ENCODE measurements at places on chromosomes 5 and 9.

GRCh38 chr5:3347741-3348140 is 247.9 kb upstream of the IRX1 start:
- DNase-seq, result no peak

DNA sequence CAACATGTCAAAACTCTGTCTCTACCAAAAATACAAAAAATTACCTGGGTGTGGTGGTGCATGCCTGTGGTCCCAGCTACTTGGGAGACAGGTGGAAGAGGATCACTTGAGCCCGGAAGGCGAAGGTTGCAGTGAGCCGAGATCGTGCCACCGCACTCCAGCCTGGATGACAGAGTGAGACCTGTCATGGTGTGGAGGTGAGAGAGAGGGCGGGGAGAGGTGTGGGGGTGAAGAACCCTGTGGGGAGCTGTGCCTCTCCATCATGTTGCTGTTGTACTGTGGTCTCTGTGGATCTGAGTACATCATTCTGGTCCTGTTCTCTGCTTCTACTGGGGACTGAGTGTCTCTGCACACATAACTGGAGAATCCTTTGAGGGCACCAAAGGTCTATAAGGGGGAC is 11.3 kb upstream of the SLC34A1 start:
- no peak for DNase-seq

GRCh38 chr5:64077589-64077988 is 88.1 kb upstream of the RNF180 start:
- DNase-seq, result no peak

- no peak for DNase-seq
These were observed 185.9 kb upstream of the RASA1 start for GRCh38 chr5:87081511-87082372.

GRCh38 chr5:112594095-112594850 is 143.4 kb upstream of the APC start:
- DNase-seq, result no peak

DNA sequence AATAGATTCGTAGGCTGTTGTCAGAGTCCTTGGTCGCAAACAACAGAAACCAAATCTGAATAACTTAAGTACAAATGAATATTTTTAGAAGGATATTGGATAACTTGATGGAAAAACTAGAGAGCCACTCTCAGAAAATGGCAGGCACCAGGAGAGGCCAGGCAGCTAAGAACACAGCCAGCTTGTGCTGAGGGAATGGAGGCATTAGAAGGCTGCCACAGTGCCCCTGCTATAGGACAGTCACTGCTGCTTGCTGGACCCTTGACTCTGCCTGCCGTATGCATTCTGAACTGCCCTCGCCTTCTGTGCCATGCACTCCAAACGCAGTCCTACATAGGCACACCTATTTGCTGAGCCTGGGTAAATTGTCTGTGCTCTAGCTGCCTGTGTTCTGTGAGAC is 78.6 kb downstream of the MAST4 start:
- DNase-seq, result no peak

DNA sequence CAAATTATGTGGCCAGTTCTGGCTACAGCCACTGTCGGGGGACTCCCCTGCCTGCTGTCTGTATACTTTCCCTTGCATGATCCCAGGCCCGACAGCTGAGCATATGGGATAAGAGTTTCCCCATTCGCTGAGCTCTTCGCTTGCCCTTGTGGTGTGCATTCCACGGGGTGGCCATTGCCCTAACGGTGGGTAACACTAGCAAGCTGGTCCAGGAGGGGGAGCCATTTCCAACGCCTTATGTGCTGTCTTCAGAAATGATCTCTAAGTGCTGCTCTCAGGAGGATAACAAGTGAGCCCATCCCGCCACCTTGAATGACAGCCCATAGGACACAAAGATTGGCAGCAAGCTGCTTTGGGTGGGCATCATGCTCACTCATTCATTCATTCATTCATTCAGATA is 190.9 kb downstream of the FSTL4 start:
- no peak for DNase-seq

DNA sequence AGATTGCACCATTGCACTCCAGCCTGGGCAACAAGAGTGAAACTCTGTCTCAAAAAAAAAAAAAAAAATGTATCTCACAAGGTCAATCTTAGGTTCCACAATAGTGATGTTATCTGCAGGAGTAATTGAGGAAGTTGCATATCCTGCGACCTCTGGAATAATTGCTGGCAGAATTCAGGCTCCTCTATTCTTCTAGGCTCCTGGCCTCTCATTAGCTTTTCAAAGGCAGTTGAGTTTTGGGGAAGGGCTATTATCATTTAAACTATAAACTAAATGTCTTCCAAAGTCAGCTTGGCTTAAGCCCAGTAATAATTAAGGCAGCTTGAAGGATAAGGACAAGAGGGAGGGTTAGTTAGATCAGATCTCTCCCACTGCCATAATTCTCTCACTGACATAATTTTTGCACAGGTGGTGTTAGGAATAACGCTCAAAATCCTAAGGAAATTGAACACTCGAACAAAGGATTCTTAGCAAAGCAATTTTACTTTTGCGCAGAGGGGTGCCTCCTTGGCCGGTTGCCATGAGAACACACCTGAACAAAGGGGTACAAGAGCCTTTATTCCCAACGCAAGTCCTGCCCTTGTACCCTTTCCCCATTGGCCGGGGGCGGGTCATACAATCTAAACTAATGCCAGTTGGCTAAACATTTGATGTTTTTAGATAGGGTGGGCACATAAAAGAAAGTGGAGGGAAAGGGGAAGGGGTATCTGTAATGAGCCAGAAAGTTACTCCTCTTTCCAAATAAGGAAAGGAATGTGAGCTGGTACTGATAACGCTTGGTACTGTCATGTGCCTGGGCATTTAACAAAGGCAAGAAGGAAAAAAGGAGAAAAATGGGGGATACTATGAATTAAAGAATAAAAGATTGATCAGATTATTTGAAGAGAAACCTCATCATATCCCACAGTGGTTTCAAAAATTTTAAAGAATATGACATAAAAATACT is 106.4 kb upstream of the CCNG1 start:
- DNase-seq, result no peak

GRCh38 chr5:32249668-32250067 is 63.1 kb downstream of the MTMR12 start:
- no peak for DNase-seq

GRCh38 chr5:122219436-122220166 is 90.3 kb downstream of the ZNF474 start:
- DNase-seq, result no peak

GRCh38 chr9:91100878-91101450 is 260.8 kb downstream of the AUH start:
- no peak for DNase-seq

- DNase-seq, result peak; percentile 36
These were observed 267.2 kb downstream of the RAB3C start for GRCh38 chr5:58849921-58850667.

DNA sequence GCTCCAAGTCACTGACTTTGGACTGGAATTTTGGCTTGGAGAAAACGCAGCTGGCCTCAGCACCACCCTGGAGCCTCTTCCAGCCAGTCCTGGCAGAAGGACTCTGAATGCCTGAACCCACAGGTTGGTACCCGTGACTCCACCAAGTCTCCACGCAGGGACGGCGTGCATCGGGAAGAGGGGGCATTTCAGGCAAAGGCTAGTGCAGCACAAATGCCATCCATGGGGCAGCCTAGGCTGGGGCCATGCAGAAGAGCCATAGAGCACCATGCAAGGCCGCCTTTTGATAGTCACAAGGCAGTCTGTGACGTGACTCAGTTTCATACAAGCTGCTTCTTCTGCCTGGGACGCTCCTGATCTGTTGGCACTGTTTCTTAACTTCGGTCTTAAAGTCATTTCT is 28.0 kb downstream of the GDNF start:
- no peak for DNase-seq

- DNase-seq, result no peak
These were observed 617 bp downstream of the SLC9A3 start for GRCh38 chr5:523441-524222.

- peak; percentile 30 for DNase-seq
These were observed 208.4 kb downstream of the CD180 start for GRCh38 chr5:66987949-66988838.

DNA sequence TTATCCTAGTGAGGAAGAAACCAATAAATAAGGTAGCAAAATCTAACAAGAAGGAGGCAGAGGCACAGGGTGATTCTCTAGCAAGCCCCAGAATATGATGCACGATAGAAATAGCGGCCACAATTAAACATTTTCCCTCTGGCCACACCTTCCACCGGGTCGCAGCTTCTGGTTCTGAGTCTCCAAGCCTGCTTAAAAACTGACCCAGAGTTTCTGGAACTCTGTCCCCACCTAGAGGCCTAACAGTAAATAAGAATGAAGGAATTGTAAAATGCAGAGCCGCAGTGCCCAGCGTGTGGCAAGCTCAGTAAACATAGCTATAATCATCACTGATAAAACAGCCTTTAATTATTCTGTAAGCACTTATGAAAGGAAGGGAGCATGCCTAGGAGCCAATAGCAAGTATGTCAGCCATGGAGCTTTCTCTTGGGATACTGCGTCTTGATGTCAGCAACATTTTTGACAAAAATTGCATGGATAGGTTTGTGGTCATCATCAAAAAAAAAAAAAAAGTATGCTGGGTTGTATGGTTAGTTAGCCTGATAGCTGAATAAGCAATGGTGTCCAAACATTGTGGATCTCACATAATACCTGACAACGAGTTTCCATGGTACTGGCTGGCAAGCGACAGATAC is 465.5 kb downstream of the DNAH5 start:
- DNase-seq, result peak; percentile 76

DNA sequence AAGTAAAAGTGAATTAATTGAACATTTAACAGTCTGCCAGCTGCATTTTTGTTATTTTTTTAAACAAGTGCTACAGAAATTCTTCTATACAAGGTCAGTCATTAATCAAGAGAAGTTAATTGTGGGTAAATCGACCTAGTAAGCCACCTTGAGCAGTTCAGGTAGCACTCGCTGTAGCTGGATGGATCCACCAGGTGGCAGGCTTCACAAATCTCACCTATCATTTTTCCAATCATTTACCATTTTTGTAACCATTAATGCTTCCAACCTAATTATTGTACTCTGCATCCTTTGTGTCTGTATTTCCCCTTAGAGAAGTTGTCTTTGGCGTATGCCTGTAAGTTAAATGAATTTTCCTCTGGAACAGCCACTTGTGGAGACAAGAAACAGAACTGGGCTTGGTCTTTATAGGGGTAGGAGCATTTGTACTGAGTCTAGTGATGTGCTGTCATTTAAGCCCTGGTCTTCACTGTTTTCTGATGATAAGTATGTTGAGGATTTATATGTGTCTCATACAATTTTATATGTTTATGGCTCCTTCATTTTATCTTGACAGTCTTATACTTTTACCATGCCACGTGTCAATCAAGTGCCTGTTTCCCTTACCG is 39.5 kb downstream of the CD180 start:
- peak; percentile 44 for DNase-seq

- DNase-seq, result peak; percentile 82
These were observed 43.1 kb downstream of the NACC2 start for GRCh38 chr9:136051837-136052471.

DNA sequence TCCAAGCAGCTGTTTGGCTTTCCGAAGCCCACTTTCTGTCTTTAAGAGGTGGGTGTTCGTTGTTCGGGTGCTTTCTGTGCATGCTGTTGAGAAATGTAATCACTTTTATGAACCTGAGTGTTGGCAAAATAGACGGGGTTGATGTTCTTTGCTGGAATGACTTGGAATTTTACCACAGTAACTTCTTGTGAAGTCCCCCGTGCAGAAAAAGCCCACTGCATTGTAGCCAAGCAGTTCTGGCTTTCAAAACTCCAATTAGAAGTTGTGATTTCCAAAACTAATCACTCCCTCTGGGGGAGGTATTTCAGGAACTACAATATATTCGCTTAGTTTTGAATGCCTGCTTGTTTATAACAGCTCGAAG is 111.1 kb downstream of the PAM start:
- DNase-seq, result no peak

GRCh38 chr9:104895572-104895971 is 32.4 kb downstream of the ABCA1 start:
- DNase-seq, result no peak

DNA sequence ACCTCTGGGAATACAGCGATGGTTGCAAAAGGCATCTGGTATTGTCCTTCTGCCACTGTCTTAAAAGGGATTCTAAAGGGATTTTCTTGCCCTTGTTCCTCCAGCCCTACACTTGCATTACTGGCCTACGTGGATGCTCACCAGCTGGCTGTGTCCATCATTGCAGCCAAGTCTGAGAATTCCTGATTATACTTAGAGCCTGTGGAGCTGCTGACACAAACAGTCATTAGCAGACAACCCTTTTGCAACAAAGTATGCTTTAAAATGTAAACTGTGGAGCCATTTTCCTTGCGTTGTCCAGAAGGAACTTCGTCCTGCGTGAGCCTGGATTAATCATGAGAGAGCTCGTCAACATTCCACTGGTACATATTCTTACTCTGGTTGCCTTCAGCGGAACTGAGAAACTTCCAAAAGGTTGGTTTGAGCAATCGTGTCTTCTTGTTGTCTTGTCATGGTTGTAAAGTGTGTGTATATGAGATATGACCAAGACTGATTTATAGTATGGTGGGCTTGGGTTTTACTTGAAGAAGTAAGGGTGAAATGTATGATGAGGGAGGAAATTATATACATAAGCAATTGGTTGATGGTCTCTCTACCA is at the start of gene MUSK:
Gene MUSK, plus strand, starts transcription at position 222 of the 598 bp plus-strand sequence. Its CDS starts 114 bp downstream, at position 336.
- DNase-seq, result no peak

DNA sequence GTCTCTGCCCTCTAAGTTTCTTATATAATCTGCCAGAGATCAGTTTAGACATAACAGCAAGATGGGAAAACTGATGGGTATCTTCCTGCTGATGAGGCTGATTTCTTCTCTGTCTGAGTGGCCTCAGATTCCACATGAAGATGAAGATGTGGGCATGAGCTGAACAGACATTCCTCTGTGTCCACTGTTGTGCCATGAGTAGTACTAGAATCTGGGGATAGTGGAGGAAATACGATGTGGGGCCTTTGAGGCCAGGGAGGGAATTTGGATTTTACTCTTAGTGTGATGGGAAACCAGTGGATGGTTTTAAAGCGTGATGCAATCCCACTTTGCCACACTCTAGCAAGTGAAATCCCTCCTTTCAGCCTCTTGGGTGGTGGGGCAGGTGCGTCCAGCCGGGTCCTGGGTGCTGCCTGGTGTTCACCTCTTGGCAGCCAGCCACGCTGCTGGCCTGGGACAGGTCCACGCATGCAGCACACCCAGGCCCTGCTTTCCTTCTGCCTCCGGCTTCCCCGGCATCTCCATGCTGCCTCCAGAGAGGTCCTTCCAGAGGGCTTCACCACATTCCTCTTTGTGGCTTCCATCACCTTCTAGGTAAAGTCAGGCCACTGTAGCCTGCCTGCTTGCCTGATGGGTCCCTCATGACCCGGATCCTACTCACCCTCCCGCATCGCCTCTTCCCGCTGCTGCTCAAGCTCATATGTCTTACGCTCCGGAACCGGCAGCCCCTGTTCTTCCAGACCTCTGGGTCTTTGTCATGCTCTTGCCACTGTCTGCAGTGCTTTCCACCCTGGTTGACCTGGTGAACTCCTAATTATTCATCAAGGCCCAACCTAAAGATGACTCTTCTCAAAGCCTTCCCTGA is 28.1 kb upstream of the SH3PXD2B start:
- DNase-seq, result no peak

DNA sequence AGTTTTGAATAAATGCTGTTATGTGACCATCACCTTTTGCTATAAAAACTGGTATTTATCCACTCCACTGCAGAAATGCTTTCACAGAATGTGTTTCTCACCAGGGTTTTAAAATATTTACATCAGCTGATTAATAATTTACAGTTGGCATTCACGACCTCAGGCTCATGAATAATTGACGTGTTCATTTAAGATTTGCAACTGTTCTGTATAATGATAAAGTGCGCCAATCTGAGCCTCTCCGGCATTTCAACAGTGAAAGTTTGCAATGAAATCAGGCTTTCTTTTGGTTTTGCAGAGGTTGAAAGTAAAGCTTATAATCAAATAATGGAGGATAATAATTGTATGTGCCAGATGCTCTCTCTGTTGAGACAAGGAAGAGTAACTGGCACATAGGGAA is 434.9 kb downstream of the ICE1 start:
- no peak for DNase-seq
